ENCODE measurements at places on chromosomes 7 and 10.
A peak's percentile ranks its signal among the peaks of the same experiment; 100 is the strongest.

DNA sequence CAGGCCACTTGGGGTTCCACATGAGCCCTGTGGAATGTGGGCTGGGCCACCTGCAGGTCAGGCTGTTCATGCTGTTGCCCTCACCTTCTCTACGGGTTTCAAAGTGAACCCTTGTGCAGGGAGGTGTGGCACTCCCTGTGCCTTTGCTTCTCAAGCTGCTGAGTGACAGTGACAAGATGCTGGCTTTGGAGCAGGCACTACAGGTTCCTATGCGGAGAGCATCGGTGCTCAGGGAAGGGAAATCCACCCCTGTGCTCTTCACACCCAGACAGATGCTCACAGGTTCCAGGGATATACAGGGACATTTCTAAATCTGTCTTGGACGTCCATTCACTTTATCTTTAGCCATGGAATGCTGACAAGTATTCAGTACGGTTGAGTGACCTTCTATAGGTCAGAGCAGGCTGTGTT is 1005.0 kb downstream of the LRMDA start:
- no peak for DNase-seq

- no peak for DNase-seq
Measured at GRCh38 chr10:42988517-42989395, 88.1 kb upstream of the RET start.

DNA sequence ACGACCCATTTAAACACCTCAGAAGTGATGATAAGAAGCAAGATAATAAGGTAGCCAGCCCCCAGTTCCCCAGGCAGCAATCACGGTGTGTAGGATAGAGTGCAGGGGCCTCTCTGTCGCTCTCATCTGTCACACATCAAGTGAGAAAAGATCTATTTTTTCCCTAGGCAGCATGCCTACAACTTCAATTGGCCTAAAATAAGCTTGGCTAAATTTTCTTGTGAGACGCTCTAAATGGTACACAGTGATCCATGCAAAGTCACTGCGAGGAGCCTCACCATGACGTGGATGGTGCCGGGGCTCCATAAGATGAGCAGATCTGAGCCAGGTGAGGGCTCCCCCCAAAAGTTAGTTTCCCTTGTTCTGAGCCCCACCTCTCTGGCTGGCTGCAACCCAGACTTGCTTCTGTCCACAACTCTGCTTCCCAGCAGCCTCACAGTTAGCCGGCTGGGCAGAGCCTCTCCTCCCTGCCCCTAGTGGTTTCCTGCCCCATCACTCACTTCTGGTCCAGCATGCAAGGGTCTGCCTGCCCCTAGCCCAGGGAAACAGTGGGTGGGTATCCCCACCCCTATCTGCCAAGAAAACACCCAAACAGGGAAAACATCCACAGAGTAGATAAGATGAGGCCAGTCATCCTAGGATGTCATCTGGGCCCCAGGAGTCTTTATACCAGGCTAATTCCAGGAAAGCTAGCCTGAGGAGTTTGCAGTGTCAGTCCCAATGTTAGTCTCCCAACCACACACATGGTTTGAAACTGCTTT is 342.1 kb downstream of the GRID1 start:
- DNase-seq, result no peak

DNA sequence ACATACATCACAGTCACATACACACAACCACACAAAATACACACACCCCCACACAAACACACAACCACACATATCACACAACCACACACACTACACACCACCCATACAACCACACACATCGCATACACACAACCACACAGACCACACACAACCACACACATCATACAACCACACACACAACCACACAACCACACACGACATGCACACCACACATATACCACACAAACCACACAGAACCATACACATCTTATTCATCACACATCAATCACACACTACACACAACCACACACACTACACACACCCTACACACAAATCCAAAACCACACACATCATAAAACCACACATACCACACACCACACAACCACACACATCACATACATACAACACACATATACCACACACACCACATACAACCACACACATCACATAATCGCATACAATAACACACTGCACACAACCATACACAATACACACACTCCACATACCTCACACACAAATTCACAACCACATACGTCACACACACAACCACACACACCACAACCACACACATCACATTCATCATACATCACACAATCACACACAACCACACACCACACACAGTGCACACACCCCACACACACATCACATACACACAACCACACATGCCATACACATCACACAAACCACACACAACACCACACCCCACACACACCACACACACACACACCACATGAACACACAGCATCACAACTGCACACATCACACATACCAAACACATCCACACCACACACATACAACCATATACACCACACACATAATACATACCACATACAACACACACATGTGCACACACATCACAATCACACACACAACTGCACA is 30.4 kb downstream of the GPRIN2 start:
- no peak for DNase-seq

- no peak for DNase-seq
Measured at GRCh38 chr10:3263747-3264146, 91.2 kb upstream of the PITRM1 start.

DNA sequence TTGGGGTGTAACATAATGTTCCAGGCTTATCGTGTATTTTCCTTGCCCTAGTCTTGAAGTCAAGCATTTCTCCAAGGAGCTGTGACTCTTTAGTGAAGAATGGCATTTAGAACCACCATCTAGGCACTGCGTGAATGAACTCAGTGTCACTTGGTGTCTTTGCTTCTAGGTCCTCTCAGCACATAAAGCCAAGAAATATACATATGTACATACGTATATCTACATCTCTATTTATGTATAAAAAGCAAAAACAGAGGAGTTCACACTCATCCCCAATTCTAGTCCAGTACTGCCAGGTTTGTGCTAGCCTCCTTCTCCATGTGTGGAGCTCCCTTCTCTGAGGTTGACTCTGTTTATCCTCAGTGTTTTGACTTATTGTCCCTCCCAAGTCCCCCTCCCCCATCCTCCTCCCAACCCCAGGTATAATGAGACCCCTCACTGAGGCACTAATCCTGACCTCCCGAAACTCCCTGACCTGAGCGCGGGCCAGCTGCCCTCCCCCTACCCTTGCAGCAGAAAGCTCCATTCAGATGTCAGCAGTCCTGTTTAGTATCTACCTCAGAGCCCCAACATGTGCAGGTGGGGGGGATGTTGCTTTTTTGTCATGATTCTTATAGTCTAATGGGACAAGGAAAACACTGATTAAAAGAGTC is 61.5 kb downstream of the GDI2 start:
- no peak for DNase-seq

DNA sequence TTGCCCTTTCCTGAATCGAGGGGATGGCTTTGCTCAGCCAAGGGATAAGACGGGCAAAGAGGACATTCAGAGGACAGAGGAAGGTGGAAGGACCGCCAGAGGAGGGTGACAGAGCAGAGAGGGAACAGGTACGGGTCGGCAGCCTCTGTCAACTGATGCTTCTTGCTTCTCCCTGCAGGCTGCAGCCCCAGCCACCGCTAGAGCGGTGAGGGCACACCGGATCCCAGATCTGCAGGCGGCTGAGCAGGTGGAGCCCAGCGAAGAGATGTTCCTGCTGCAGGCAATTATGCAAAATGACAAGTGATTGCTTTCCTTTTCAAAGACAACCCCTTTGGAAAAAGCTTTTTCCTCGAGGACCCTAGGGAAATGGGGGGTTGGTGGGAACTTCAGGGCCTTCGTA is 181.9 kb upstream of the ANKRD30A start:
- peak; percentile 8 for DNase-seq

DNA sequence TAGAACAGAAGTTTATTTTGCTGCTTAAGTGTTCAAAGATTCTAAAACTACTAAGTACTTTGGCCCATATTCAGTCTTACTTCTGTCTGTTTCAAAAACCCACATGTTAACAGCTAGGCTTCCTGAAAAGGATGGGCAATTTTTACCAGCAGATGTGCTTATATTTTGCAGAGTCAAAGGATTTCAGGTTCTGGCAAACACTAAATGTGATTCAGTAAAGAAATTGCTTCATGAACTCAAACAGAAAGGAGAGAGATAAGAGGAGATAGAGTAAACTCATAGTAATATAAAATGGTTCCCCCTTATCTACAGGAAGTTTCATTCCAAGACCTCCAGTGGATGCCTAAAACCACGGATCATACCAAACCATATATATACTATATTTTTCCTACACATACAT is 248.5 kb downstream of the AGMO start:
- DNase-seq, result no peak

DNA sequence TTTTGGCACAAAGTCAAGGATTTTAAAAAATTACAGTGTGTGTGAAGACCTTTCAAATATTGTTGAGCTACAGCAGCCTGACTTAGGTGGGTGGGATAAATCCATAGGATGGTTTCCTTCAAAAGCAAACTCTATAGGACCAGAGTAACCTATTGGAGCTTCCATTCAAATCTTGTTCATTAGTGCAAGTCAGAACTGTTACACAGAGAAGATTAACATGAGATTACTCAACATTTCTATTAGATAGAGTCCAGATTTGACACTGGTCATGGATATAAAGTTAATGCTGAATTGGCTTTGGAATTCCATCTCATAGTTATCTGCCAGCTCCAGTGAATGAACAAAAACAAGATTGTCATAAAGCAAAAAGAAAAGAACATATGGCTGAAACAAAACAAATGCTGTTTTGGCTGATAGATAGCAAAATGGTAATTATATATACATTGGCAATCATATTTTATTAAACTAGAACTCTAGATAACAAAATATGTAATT is 129.6 kb upstream of the SEMA3A start:
- DNase-seq, result no peak

GRCh38 chr10:43598446-43598845 is 7.8 kb upstream of the ZNF485 start:
- no peak for DNase-seq

GRCh38 chr7:116261904-116262303 is 51.6 kb downstream of the TES start:
- no peak for DNase-seq

DNA sequence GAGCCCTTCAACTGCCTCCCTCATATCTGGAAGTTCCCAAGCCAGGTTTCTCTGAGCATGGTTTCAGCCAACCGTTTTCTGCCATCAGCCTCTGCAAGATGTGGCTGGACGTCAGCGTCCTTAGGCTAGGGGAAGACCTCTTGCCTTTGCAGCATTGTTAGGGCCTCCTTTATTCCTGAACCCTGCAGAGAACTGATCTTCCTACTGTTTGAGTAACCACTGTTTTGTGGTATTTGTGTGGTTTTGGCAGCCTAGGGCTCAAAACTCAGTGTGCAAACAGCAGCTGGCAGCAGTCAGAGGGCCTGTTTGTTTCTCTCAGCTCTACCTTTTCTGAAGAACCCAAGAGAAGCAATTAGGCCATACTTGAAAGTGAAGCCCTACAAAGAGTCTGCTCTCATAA is 83.4 kb upstream of the SEMA3E start:
- DNase-seq, result no peak

All from NCI-H1436 treated with DMSO at 0.1 percent for 48 hours (cell line).